ENCODE measurements at places on chromosomes 1 and 21.

DNA sequence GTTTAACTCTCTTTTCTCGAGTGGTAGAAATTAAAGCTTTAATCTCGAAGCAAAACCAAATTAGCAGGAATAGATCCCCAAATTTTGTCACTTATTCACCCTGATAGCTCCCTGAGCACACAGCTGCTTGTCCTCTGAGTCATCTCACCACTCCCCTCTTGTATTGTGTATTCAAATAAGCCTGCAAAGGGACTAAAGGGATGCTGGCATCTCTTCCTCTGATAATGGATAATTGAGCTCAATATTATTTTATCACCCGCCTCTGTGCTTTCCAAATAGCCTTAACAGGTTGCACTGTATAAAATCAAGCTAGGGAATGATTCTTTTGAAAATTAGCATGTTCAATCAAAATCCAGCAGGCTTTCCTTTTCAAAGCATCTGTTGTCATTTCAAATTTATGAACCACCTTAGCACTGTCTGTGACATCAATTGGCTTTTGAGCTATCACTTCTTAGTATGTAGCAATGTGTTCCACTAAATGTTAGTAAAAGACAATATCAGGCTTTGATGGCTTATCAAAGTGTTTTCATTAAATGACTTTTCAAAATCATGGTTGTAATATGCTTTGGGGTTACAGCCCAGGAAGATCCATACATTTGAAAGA is 561.6 kb downstream of the PLA2G4A start:
- DNase-seq, result no peak

GRCh38 chr21:35420656-35421055 is 371.6 kb upstream of the RUNX1 start:
- no peak for DNase-seq

GRCh38 chr1:63557365-63557987 is 34.2 kb downstream of the EFCAB7 start:
- no peak for DNase-seq

DNA sequence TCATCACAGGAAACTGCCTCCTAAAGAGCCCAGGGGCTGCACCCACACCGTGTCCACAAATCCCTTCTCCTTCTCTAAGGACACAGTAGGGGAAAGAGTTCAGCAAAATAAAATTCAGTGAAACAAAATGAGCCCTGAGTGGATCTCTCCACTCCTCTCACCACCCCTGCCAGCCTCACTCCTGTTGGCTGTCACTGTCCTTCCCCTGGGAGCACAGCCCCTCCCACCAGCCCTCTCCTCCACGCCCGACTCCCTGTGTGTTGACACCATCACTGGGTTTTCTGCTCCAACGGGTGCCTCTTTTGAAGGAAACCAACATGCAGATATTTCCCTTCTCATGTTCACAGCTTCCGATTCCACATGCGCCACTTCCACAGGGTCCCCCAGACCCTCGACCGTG is 356.2 kb downstream of the AJAP1 start:
- DNase-seq, result no peak

Data from AG09309 (cell line).